ENCODE measurements at places on chromosomes 12 and 14. TPM values are rescaled to one million over a fixed set of nuclear protein-coding genes. Genes with fewer than 3 reads are reported as not detected.

RPL10L gene
- not detected for total RNA-seq

NTS gene
- total RNA-seq: not detected

CCDC197 gene
- not detected for total RNA-seq

GARIN6 gene
- total RNA-seq: not detected

ESRRB gene
- not detected for total RNA-seq

GPR137C gene
- total RNA-seq: 0.17 TPM

GNB3 gene
- total RNA-seq: 2.1 TPM
